ENCODE measurements at places on chromosomes 16 and 17.

DNA sequence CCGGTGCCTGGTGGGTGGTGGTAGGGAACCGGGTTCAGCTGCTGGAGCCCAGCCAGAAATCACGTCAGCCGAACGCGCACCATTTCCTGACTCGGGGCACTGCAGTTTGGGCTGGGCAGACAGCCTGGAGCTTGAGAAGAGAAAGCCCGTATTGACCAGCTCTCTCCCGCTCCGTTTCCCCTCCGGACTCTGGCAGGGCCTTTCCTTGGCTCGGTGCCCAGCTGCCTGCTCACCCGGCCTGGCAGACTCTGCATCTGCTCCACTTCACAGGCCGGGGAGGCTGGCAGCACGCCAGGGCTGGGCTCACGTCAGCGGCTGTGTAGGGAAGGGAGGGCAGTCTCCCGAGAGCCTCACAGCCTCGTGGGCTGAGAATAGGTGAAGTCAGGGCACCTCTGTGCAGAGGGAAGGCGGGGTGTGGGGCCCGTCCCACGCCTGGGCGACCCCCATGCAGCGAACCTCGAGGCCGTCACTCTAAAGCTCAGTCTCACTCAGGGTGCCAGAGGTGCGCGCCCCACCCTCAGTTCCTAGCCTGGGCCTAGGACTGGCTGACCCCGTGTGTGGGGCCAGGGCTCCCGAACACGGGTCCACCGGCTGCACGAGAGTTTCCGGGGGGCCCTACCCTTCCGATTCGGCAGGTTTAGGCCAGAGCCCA lies 59.1 kb downstream of the OR1D5 start:
- peak; percentile 87 for DNase-seq

- no peak for DNase-seq
Measured at GRCh38 chr17:42286411-42287221, 1.7 kb upstream of the STAT5A start.

DNA sequence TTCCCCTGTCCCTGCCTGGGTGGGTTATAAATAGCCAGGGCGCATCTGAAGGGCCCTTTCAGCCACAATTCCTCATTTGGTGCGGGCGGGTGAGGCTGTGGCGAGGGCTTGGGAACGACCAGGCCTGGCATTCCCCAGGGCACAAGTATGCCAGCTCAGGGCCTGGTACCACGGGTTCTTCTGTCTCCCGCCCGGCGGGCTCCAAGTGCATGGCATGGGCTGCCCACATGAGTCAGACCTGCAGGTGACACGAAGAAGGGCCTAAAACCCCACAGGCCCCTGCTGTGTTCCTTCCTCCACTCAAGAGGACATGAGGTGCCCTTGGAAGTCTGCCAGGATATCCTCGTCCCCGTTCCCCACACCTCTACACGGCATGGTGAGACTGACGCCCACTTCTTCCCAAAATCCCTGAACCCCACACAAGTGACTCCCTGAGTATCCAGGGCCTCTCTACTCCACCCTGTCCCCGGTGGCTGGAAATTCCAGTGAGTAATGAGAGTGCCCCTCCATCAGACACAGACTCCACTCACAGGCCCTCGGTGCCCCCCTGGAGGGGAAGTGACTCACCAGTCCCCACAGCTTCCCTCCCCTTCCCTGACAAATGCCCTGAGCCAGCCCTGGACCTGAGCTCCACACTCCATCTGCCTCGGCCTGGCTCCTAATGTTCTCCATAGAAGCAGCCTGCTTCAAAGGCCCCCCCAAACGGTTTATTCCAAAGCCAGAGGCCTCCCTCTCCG lies 68.8 kb downstream of the ABR start:
- peak; percentile 52 for DNase-seq

DNA sequence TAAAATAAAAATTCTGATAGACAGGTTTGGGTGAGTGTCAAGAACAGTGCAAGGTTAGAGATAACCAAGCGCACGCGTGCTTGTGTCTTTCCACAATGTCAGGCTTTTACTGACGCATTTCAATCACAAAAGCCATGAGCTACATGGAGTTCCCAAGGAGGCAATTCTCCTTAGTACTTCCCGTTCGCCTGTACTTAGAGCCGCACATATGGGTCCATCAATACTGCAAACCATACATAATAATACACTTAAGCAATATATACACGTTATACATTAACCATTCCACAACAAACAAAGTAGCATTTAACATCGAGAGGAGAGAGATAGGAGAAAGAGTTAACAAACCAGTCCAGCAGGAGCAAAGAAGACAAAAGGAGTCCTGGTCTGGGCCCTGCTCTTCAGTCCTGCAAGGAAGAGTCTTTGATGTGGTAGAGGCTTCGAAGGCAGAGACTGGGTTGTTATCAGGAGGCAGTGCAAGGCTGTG lies 11.9 kb upstream of the GPRC5C start:
- no peak for DNase-seq

DNA sequence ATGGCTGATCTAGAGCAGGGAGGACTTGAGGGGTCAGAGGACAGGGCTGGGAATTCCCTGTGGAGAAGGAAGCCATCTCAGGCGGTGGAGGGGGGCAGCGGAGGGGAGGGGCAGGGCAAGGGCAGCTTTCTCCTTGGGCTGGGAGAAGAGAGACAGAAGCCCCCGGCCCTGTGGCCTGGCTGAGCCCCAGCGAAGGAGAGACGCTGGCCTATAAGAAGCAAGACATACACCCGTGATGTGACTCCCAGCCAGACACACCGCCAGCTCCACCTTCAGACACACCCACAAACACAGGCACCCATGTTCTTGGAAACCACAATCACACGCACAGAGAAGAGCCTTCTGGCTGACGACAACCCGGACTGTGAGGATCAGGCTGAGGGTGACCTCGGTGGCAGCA lies 10.0 kb downstream of the TRPV3 start:
- no peak for DNase-seq

- peak; percentile 26 for DNase-seq
Measured at GRCh38 chr16:3745751-3746355, 28.5 kb upstream of the TRAP1 start.

GRCh38 chr16:21223787-21224186 lies 9.7 kb upstream of the ANKS4B start:
- no peak for DNase-seq

GRCh38 chr16:88831838-88832237 lies 20.1 kb upstream of the APRT start:
- DNase-seq = no peak

GRCh38 chr16:78704416-78704815 lies 605.0 kb downstream of the WWOX start:
- peak; percentile 85 for DNase-seq
